DMS153 (cell line): ENCODE measurements at places on chromosomes 3 and 15.

DNA sequence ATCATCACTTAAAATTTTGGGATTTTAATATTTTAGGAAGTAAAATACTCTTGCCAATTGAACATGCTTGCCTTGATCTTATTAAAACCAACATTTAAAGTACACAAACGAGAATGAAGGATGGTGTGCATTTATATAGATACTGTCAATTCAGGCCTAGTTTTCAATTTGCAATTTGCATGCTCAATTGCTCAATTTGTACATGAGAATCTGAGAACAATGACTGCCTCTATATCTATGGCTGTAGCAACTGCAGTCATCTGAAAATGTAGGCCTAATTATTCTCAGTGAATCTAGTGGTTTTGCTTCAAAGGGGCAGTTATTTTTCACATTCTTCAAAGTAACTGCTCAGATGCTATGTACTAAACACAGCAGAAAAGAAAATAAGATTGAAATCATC, 18.8 kb downstream of the ZBBX start:
- no peak for DNase-seq

- DNase-seq, result no peak
Measured at GRCh38 chr15:51079226-51079625, 15.5 kb downstream of the TNFAIP8L3 start.

DNA sequence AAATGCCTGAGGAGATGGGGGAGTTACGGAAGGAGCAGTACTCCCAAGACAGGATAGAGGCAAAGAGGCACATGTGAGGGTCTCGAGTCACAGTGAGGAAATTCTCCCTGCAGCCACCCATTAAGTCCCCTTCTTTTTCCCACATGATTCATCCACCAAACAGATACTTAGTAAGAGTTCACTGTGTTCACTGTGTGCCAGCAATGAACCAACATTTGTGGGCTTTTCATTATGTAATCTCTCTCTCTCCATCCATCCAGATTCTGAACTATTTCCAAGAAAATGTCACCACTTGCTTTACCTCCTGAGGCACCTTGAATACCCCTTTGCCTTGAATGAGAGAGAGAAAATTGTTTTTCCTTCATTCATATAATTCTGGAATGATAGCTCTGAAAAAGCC, 24.6 kb upstream of the LRRFIP2 start:
- DNase-seq, result no peak

- DNase-seq, result no peak
Measured at GRCh38 chr15:59274126-59274970, 67.7 kb downstream of the LDHAL6B start.

DNA sequence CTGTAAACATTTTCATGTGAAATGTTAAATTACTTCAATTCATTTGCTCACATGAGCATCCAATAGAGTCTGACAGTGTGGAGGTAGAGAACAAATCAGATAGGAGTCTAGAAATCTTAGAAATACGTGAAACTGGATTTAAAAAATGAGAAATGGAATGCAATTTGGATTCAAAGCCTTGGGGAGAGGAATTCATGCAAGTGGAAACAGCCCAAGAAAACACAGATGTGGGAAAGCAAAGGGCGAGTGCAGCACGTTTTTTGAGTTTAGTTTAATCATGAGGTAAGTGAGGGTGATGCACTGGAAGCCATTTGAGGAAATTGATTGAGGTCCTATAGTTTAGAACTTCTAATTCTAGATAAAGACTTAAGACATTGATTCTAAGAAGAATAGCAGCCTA, 434.7 kb downstream of the C3orf38 start:
- no peak for DNase-seq

- DNase-seq, result no peak
Measured at GRCh38 chr15:64348455-64348854, 7.5 kb downstream of the CSNK1G1 start.

GRCh38 chr3:49714728-49715550, 4.5 kb downstream of the AMIGO3 start:
- DNase-seq, result no peak

- no peak for DNase-seq
Measured at GRCh38 chr3:139757448-139758030, 79.8 kb upstream of the NMNAT3 start.

DNA sequence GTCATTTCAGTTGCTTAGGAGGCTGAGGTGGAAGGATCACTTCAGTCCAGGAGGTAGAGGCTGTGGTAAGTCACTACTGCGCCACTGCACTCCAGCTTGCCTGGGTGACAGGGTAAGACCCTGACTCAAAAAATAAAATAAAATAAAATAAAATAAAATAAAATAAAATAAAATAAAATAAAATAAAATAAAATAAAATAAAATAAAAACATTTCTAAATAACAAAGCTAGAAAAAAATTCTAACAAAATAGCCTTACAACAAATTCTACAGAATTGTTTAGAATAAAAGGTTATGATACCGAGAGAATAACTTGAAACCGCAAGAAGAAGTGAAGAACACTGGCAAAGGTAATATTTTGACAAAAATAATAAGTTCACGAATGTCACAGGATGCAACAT, 794.3 kb downstream of the NR2F2 start:
- DNase-seq, result no peak

DNA sequence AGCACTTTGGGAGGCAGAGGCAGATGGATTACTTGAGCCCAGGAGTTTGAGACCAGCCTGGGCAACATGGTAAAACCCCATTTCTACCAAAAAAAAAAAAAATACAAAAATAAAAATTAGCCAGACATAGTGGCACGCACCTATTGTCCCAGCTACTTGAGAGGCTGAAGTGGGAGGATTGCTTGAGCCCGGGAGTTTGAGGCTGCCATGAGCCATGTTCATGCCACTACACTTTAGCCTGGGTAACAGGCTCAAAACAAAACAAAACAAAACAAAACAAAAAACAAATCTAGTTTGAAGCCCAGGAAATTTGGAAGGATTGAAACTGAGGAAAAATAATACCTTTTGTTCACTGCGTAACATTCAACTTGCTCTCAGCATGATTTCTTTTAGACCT, 16.6 kb downstream of the TMOD3 start:
- DNase-seq, result no peak

DNA sequence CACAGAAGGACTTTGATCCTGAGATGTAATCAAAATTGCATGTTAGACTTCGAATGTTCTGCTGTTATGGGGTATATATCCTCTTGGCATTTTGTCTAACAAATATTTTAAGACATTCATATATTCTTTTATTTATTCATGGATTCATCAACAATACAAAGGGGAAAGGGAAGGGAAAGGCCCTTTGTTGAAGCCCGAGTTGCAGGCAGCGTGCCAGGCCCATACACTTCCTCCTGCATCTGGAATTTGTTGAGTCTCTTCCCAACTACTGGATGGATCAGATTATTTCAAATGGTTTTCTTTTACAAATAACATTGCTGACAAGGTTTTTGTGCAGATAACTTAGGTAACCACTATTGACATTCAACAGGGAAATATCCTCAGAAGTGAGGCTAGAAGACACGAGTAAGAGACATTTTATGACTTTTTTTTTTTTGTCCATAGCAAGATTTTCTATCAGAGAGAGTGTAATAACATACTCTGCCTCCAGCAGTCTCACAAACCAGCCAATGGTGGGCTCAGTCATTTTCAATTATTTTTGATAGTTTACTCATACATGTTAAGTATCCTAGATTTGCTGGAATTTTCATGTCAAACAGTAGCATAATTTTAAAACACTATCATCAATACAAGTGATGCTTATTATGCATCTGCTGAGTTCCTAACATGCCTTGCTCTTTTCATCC, 94.3 kb downstream of the RPL39L start:
- DNase-seq, result no peak

- DNase-seq, result no peak
Measured at GRCh38 chr3:69724722-69725435, 14.4 kb upstream of the MITF start.

- DNase-seq, result no peak
Measured at GRCh38 chr3:142946861-142947260, 16.6 kb downstream of the PAQR9 start.
